ENCODE measurements at places on chromosomes 5 and 9. TPM values are rescaled to one million over a fixed set of nuclear protein-coding genes. Genes with fewer than 3 reads are reported as not detected.

- no peak for DNase-seq
- H3K4me3 ChIP-seq: no peak overlapping the region
- no peak overlapping the region for H3K27ac ChIP-seq
- H3K36me3 ChIP-seq: no peaks in the 10 kb centered on the region
Observed at GRCh38 chr9:108579757-108580439, 275.9 kb downstream of the ACTL7B start.

Gene MPDZ
- 12.9 TPM for total RNA-seq

Gene TIGD6
- total RNA-seq: not detected

GRCh38 chr5:67581203-67581602 lies 384.6 kb upstream of the CD180 start:
- H3K4me3 ChIP-seq: no peak overlapping the region
- no peaks in the 10 kb centered on the region for H3K27me3 ChIP-seq
- no peak overlapping the region for H3K27ac ChIP-seq
- H3K36me3 ChIP-seq: no peaks in the 10 kb centered on the region

GRCh38 chr5:100550531-100551051 lies 15.4 kb downstream of the FAM174A start:
- H3K4me1 ChIP-seq: no peaks in the 10 kb centered on the region
- H3K27me3 ChIP-seq: no peaks in the 10 kb centered on the region
- no peaks in the 10 kb centered on the region for H3K36me3 ChIP-seq

DNA sequence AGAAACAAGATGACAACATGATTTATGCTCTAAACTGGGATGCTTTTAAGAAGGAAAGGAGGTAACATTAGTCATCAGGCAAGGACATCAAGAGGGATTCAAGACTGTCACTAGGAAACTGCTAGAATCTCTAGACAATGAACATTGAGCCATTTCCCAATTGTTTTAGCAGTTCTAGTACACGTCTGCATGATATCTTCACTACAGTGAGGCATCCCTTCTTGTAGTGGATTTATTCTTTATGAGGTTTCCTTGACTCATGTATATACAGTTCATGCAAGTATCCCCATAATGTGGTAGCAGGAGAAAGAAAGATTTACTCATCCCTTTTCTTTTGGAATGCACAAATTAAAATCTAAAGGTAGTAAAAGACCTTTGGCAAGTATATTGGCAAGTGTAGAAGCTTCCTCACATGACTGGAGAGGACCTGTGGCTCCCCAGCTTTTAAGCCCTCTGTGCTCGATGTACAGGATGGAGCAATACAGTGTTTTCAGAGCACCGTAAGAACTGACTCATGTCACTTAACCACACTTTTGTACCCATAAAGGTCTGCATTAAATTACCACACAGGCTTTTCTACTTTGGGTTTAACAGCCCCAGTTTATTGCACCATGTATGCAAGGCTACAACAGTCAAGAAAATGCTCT lies 335.9 kb downstream of the SEMA5A start:
- no peaks in the 10 kb centered on the region for H3K36me3 ChIP-seq
- no peaks in the 10 kb centered on the region for H3K4me1 ChIP-seq
- H3K27me3 ChIP-seq: no peaks in the 10 kb centered on the region
- DNase-seq: no peak

DNA sequence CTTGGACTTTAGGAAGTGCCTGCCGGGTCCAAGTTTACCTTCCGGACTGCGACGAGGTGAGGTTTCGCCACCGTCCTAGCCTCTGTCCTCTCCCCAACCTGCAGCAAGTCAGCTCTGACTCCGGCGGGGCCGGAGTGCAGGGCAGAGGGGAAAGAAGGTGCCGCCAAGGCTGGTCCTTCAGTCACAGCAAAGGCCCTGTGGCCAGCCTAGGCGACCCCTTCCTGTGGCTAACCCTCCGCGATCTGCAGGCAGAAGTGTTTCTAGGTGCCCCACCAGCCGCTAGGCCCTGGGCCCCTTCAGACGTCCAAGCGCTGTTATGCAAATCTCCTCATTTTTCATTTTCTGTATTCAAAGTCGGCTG lies 11.1 kb upstream of the NKX2-5 start:
- H3K36me3 ChIP-seq: no peaks in the 10 kb centered on the region
- peaks cover 18% of the 10 kb centered on the region for H3K4me1 ChIP-seq
- peaks cover 24% of the 10 kb centered on the region for H3K27me3 ChIP-seq
- H3K27ac ChIP-seq: no peak overlapping the region
- no peak for DNase-seq

Gene RMRP
- 23,544 TPM for total RNA-seq

- no peaks in the 10 kb centered on the region for H3K4me1 ChIP-seq
- no peak for DNase-seq
- no peak overlapping the region for H3K27ac ChIP-seq
- no peaks in the 10 kb centered on the region for H3K27me3 ChIP-seq
- H3K36me3 ChIP-seq: no peaks in the 10 kb centered on the region
Observed at GRCh38 chr5:67435032-67435431, 238.4 kb upstream of the CD180 start.

- no peaks in the 10 kb centered on the region for H3K4me1 ChIP-seq
- H3K27me3 ChIP-seq: no peaks in the 10 kb centered on the region
- no peak overlapping the region for H3K4me3 ChIP-seq
- no peaks in the 10 kb centered on the region for H3K36me3 ChIP-seq
- no peak for DNase-seq
Observed at GRCh38 chr9:80030801-80031200, 459.0 kb downstream of the TLE4 start.

DNA sequence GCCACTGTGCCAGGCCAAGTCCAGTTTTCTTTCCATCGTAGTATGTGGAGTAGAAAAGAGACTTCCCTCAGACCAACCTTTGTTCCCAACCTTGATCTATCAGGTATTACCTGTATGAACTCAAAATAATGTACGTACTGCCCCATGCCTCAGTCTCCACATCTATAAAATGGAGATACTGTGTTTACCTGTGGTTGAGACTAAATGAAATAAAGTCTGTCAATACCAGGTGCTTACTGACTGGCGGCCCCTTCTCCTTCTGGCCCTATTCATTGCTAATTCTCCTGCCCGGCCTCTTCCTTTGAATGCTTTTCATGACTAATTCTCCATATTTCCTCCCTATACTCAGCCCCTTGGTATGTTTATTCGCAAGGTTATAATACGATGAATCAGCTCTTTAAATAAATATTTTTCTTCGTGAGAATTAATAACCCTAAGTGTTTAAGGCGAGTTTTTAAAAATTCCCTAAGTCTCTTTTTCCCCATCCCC lies 89.6 kb upstream of the BASP1 start:
- H3K27ac ChIP-seq: no peak overlapping the region
- no peaks in the 10 kb centered on the region for H3K27me3 ChIP-seq
- H3K4me1 ChIP-seq: peaks cover 39% of the 10 kb centered on the region
- no peak for DNase-seq

GRCh38 chr9:3433066-3433465 lies 92.7 kb downstream of the RFX3 start:
- H3K4me1 ChIP-seq: peaks cover 9% of the 10 kb centered on the region
- H3K4me3 ChIP-seq: no peak overlapping the region
- no peaks in the 10 kb centered on the region for H3K36me3 ChIP-seq
- no peak overlapping the region for H3K27ac ChIP-seq
- H3K27me3 ChIP-seq: no peaks in the 10 kb centered on the region

Measured in stomach (tissue), 19 donors.